Suppressor macrophage (primary cell): ENCODE measurements at places on chromosomes 7 and 10.
A peak's percentile ranks its signal among the peaks of the same experiment; 100 is the strongest.

DNA sequence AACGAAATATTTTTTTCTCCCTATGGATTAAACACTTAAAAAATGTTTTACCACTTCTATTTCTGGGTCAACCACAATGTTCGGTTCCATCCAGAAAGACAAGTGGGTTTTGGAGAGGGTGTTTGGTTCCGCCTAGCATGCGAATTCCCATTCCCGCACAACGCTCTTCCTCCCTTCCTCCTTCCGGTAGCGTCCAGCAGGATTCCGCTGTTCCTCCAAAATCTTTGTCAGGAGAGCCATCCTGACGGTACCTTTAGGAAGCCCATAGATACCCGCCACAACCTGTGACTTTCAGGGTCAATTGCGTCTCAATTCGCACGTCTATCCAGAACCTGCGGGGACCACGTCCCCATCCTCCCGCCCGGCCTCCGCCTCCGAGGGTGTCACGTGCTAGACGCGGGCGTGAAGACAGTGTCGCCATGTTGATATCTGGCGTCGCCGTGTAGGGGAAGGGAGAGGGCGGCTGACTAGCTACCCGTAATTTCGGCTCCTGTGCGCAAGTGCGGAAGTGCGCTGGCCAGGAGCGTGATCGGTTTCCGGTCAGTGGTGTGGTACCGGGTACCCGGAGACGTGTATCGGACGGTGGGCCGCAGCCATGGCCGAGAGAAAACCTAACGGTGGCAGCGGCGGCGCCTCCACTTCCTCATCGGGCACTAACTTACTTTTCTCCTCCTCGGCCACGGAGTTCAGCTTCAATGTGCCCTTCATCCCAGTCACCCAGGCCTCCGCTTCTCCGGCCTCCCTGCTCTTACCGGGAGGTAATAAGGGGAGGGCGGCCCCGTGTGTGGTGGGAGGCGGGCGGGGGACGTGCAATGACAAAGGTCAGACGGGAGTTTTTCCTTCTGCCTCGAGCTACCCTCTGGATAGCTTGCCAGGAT, at the start of gene SEC23IP:
SEC23IP (plus strand) TSS at position 543 of the 878 bp plus-strand sequence; CDS start at position 596, 53 bp downstream.
- peak; percentile 95 for DNase-seq

GRCh38 chr7:32869716-32870115, 21.8 kb downstream of the KBTBD2 start:
- no peak for DNase-seq

DNA sequence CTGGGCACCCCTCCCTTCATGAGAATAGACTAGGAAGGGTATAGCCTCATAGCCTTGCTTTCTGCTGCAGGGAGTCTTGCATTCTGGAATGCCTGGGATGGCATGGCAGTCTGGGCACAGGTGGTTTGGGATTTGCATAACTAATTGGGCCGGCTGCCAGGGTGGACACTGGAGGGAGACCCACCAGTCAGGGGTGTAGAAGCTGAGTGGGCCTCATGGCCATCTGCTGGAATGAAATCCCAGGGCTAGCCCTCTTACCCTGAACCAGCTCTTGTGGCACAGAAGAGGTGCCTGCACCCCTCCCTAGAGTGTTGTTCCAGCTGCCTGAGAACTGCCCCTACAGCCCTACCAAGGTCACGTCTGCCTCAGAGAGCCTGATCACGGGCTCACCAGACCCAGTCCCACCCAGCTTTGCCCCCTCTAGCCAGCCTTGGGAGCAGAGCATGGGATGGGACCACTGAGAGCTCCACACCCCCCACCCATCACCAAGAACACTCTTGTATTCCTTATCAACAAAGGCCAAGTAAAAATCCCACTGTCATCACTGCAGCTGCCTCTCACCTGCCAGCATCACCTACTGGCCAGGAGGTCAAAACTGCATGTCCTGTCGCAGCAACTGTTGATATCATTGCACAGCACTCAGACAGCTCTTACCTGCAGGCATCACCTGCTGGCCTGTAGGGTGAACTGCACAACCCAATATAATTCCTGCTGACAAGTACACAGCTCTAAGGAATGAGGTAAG, 148.9 kb downstream of the ZEB1 start:
- DNase-seq = no peak

DNA sequence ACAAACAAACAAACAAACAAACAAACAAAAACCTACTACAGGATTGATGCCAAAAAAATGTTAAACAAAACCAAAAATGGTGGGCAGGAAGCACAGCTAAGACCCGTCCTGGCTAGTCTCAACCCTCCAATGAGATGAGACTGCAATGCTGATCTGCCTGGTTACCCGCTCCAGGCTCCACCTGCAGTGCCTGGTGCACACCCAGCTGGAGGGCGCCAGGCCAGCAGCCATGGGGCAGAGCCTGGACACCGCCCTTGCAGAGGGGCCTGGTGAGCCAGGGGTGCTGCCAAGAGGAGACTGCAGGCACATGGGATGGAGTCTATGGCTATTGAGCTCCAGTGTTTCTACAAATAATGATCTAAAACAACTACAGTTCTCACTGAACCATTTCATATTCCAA, 107.0 kb downstream of the LARP4B start:
- DNase-seq = no peak

- peak; percentile 76 for DNase-seq
Observed at GRCh38 chr7:117212969-117213877, 109.6 kb downstream of the WNT2 start.
